ENCODE measurements at places on chromosomes 11 and 22. TPM values are rescaled to one million over a fixed set of nuclear protein-coding genes. Genes with fewer than 3 reads are reported as not detected.

Gene OR10D3
- not detected for total RNA-seq

Gene NLRP14
- not detected for total RNA-seq

Gene APOA4
- total RNA-seq: not detected

Gene KRTAP5-11
- not detected for total RNA-seq

Gene NLRP10
- total RNA-seq: not detected

All from A549 treated with AZD2906 at 1 μM for 4 hours (cell line).